ENCODE measurements at places on chromosomes 16 and 17. TPM values are rescaled to one million over a fixed set of nuclear protein-coding genes. Genes with fewer than 3 reads are reported as not detected.

GRCh38 chr16:75491876-75492275 is 3.4 kb downstream of the CHST6 start:
- ATAC-seq, result no peak
- H3K36me3 ChIP-seq, result no peaks in the 10 kb centered on the region

- H3K4me3 ChIP-seq, result no peak overlapping the region
- no peak for ATAC-seq
- no peak overlapping the region for H3K27ac ChIP-seq
- H3K36me3 ChIP-seq, result no peaks in the 10 kb centered on the region
- no peaks in the 10 kb centered on the region for H3K27me3 ChIP-seq
These were observed 516.8 kb downstream of the MAF start for GRCh38 chr16:79083508-79084299.

Gene ARHGAP23
- total RNA-seq, result 70.9 TPM

- H3K4me3 ChIP-seq, result no peak overlapping the region
- no peak for ATAC-seq
- no peaks in the 10 kb centered on the region for H3K36me3 ChIP-seq
These were observed 15.8 kb upstream of the AATK start for GRCh38 chr17:81181811-81182185.

Gene VMP1
- total RNA-seq, result 80.9 TPM

DNA sequence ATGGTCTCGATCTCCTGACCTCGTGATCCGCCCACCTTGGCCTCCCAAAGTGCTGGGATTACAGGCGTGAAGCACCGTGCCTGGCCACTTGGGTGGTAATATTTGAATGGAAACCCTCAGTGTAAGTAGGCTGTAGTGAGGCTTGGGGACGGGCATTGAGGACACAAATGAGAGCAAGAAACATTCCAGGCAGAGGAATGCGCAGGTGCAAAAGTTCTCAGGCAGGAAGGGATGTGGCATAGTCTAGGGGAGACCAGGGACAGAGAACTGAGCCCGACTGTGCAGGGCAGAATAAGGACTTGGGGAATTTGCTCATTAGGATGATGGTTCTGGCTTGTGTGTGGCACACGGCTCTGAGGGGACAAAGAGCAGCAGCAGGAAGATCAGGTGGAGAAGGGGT is 54.8 kb downstream of the GRB2 start:
- H3K4me1 ChIP-seq, result peaks cover 9% of the 10 kb centered on the region
- ATAC-seq, result no peak
- no peaks in the 10 kb centered on the region for H3K27me3 ChIP-seq
- no peak overlapping the region for H3K27ac ChIP-seq

Gene KRTAP4-6
- total RNA-seq, result not detected

GRCh38 chr16:3596101-3596861 is 15.1 kb downstream of the SLX4 start:
- no peak overlapping the region for H3K4me3 ChIP-seq
- H3K4me1 ChIP-seq, result no peaks in the 10 kb centered on the region
- no peak for ATAC-seq
- no peaks in the 10 kb centered on the region for H3K27me3 ChIP-seq
- H3K27ac ChIP-seq, result no peak overlapping the region

GRCh38 chr16:80047842-80048241 is 447.3 kb upstream of the MAF start:
- no peaks in the 10 kb centered on the region for H3K36me3 ChIP-seq
- no peak overlapping the region for H3K4me3 ChIP-seq
- no peaks in the 10 kb centered on the region for H3K27me3 ChIP-seq
- ATAC-seq, result no peak
- H3K4me1 ChIP-seq, result no peaks in the 10 kb centered on the region

Gene JUP
- total RNA-seq, result 42.2 TPM

- no peaks in the 10 kb centered on the region for H3K4me1 ChIP-seq
- no peak overlapping the region for H3K4me3 ChIP-seq
- no peaks in the 10 kb centered on the region for H3K36me3 ChIP-seq
- H3K27ac ChIP-seq, result no peak overlapping the region
- H3K27me3 ChIP-seq, result peaks cover 30% of the 10 kb centered on the region
- ATAC-seq, result no peak
These were observed 9.4 kb downstream of the CD300LF start for GRCh38 chr17:74703311-74703710.

Gene TBX21
- total RNA-seq, result 1.1 TPM

- H3K4me3 ChIP-seq, result no peak overlapping the region
- H3K36me3 ChIP-seq, result no peaks in the 10 kb centered on the region
- peaks cover 88% of the 10 kb centered on the region for H3K27me3 ChIP-seq
- no peaks in the 10 kb centered on the region for H3K4me1 ChIP-seq
- no peak overlapping the region for H3K27ac ChIP-seq
- no peak for ATAC-seq
These were observed 9.0 kb downstream of the CBFA2T3 start for GRCh38 chr16:88967830-88968588.

Gene DHRS7C
- not detected for total RNA-seq

DNA sequence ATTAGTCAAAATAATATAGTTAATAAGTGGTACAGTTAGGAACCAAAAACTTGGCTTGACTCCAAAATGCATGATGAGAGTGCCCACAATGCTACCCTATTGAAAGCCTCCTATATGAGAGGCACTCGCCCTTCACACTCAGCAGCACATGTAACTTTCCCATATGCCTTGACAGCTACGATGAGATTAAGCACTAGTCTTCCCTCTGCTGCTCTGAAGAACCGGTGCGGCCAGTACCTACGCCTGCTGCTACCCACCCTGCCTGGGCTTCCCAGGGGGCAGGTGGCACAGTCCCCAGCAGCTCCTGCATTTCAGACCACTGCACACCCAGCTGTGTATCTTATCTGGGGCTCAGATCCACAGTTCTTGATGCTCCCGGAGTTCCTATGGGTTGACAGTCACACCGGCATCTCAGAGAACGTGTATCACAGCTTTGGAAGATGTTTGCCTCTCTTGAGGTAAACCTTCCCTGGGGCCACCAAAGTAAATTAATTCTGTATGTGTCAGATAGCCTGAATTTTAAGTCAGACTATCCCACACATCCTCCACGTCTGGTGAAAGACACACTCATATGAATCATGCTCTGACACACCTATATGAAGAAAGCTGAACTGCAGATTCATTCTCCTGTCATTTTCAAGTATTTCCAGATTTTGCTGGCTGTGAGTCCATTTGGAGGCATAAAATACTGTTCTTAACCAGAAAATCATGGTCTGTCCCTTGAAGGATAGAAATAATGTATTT is 77.8 kb downstream of the MYH10 start:
- no peak overlapping the region for H3K27ac ChIP-seq
- ATAC-seq, result no peak
- peaks cover 36% of the 10 kb centered on the region for H3K36me3 ChIP-seq
- H3K4me1 ChIP-seq, result no peaks in the 10 kb centered on the region
- H3K27me3 ChIP-seq, result no peaks in the 10 kb centered on the region

DNA sequence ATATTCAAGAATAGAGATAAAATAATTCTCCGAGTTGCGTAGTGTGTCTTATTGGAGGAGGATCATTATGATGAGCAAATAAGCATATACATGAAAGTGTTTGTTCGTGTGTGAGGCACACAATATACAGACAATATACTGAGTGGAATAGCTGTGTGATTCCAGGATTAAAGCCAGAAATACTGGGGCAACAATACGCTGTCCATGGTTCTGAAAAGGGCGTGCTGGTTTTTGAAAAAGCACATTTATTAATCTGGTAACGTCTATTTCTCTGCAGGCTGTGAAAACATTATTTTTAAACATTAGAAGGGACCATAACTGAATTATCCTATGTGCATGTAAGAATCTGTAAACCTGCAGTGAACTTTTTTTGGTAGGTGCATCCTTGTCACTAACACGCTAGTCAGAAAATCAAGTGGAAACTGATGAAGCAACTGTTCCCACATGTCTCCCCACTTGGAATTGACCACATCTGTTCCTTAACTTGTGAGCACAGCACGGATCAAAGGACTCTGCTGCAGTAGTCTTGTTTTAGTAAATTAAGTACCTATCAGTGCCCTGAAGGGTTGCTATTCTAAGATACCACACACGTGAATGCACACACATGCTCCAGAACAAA is 346.0 kb downstream of the GRIN2A start:
- no peaks in the 10 kb centered on the region for H3K4me1 ChIP-seq
- H3K36me3 ChIP-seq, result peaks cover 7% of the 10 kb centered on the region
- ATAC-seq, result no peak
- H3K27ac ChIP-seq, result no peak overlapping the region
- H3K4me3 ChIP-seq, result no peak overlapping the region

- H3K36me3 ChIP-seq, result no peaks in the 10 kb centered on the region
- no peaks in the 10 kb centered on the region for H3K27me3 ChIP-seq
- H3K27ac ChIP-seq, result peak overlapping the region; percentile 46
- H3K4me1 ChIP-seq, result peaks cover 26% of the 10 kb centered on the region
- no peak overlapping the region for H3K4me3 ChIP-seq
These were observed 15.9 kb upstream of the ATP6V0C start for GRCh38 chr16:2497695-2498484.

DNA sequence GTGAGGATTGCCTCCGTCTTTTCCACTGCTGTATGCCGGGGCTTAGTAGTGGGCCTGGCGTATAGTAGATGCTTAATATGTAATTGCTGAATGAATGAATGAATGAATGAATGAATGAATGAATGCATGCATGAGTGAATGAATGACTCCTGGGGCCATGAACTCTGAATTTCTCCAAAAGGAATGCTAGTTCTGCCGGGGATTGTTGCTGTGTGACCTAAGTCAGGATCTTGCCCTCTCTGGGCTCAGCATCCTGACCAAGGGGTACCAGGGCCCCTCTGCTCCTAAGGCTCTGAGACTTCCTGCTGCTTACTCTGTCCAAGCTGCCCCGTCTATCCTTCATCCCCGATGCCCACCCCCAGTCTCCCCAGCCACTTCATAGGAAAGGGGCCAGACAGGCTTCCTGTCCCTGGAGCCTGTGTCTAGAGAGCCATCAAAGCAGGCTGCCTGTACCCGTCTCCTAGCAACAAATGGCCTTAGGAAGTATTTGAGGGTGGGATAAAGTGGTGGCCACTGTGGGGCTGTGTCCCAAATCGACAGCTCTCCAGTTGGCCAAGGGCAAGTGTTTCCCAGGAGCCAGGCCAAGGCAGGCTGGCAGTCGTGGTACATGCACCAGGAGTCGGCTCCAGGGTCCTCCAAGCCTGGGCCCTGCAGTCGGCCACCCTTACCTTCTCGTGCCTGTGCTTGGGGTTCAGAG is 11.6 kb upstream of the MPRIP start:
- no peaks in the 10 kb centered on the region for H3K36me3 ChIP-seq
- H3K4me1 ChIP-seq, result peaks cover 6% of the 10 kb centered on the region
- ATAC-seq, result no peak
- no peak overlapping the region for H3K4me3 ChIP-seq

Gene TEKT3
- total RNA-seq, result not detected

DNA sequence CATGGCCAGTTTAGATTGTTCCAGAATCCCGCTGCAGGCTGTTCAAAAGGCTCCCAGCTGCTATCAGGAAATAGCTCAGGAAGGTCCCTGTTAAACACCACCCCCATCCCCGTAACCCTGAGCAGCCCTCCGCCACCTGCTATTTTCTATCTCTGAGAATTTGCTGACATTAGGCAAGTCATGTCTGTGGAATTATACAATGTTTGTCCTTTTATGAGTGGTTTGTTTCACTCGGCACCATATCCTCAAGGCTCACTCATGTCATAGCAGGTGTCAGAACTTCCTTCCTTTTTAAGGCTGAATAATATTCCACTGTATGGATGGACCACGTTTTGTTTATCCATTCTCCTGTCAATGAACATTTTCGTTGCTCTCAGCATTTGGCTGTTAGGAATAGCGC is 164.3 kb upstream of the FOXF1 start:
- peaks cover 55% of the 10 kb centered on the region for H3K4me1 ChIP-seq
- no peak overlapping the region for H3K4me3 ChIP-seq
- peak overlapping the region; percentile 96 for H3K27ac ChIP-seq
- no peaks in the 10 kb centered on the region for H3K27me3 ChIP-seq

Gene SLC6A4
- 0.22 TPM for total RNA-seq

GRCh38 chr16:9658164-9658563 is 524.1 kb downstream of the GRIN2A start:
- peaks cover 14% of the 10 kb centered on the region for H3K27me3 ChIP-seq
- no peak overlapping the region for H3K4me3 ChIP-seq
- ATAC-seq, result no peak
- no peaks in the 10 kb centered on the region for H3K36me3 ChIP-seq
- H3K4me1 ChIP-seq, result no peaks in the 10 kb centered on the region

DNA sequence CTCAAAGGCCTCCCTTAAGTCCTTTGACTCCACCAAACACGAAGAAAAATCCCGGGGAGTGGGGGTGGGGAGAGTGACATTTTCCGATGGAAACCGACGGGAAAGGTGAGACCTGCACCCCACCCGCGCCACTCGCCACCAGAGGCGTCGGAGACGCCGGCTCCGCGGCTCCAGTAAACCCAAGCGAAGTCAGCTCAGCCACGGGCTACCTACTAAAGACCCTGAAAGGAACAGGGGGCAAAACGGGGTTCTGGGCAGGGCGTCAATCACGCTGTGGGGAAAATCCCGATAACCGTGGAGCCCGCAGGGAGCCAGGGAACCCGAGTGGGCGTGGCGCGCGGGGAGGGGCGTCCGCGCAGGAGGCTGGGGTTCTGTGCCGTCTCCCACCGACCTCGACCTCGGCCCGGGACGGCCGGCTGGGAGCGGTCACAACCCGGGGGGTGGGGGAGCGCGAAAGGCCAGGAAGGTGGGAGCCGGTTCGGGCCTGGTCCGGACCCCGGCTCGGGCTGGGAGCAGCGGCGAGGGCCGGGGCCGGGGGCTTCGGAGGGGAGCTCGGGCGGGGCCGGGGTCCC is 565 bp downstream of the WDR45B start:
- peak overlapping the region; percentile 100 for H3K27ac ChIP-seq
- H3K4me1 ChIP-seq, result peaks cover 4% of the 10 kb centered on the region
- no peaks in the 10 kb centered on the region for H3K36me3 ChIP-seq
- H3K27me3 ChIP-seq, result no peaks in the 10 kb centered on the region
- H3K4me3 ChIP-seq, result peak overlapping the region; percentile 99
- ATAC-seq, result peak; percentile 11
